ENCODE measurements at places on chromosomes 4 and X.

DNA sequence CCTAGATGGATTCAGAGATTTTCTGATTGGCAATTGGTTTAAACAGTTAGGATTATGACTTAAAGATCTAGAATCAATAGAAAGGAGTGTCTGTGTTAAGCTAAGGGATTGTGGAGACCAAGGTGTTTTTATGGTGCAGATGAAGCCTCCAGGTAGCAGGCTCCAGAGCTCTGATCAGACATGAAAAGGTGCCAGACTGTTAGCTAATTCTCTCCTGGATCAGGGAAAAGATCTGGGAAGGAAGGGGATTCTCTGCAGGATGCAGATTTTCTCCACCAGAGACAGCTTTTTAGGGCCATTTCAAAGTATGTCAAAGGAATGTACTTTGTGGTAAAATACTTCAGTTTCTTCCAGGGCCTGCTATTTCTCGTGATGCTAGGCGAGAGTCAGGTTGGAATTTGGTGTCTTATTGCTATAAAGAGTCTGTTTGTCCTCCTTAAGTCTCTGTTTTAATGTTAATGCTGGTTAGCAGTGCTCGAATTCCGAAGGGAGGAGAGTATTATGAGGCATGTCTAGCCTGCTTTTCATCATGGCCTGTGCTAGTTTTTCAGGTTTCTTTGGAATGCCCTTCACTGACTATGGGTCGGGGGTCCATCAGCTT, 12.0 kb upstream of the GPR78 start:
- H3K36me3 ChIP-seq: no peaks in the 10 kb centered on the region
- peaks cover 3% of the 10 kb centered on the region for H3K27me3 ChIP-seq
- no peak overlapping the region for H3K27ac ChIP-seq
- no peak for DNase-seq
- H3K4me3 ChIP-seq: no peak overlapping the region

GRCh38 chr4:73872316-73873108, 3.3 kb downstream of the CXCL1 start:
- no peak overlapping the region for H3K27ac ChIP-seq
- H3K36me3 ChIP-seq: no peaks in the 10 kb centered on the region
- peaks cover 7% of the 10 kb centered on the region for H3K4me1 ChIP-seq
- no peak overlapping the region for H3K4me3 ChIP-seq
- peaks cover 20% of the 10 kb centered on the region for H3K27me3 ChIP-seq
- DNase-seq: no peak

- H3K27ac ChIP-seq: no peak overlapping the region
- H3K27me3 ChIP-seq: peaks cover 3% of the 10 kb centered on the region
- H3K4me1 ChIP-seq: no peaks in the 10 kb centered on the region
- DNase-seq: no peak
- no peaks in the 10 kb centered on the region for H3K36me3 ChIP-seq
Observed at GRCh38 chr4:54318904-54319303, 89.8 kb downstream of the PDGFRA start.

DNA sequence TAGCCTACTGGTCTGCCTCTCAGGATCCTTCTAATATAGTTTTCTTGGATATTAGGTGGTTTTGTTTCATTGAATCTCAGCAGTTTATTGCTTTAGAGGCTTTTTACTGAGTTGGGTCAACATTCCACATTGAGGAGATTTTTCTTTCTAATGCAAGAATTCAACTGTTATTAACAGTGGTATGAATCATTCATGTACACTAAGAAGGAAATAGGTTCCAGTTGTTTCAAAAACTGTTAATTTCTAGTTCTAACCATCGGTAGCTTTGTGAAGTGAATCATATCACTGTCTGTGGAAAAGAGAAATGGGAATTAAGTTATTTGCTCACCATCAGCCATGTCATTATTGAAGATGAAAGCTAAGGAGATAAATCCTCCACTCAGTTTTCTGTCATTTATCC, 331.5 kb downstream of the RPA4 start:
- no peaks in the 10 kb centered on the region for H3K36me3 ChIP-seq
- H3K27ac ChIP-seq: no peak overlapping the region
- H3K4me3 ChIP-seq: no peak overlapping the region
- H3K4me1 ChIP-seq: no peaks in the 10 kb centered on the region
- DNase-seq: no peak

DNA sequence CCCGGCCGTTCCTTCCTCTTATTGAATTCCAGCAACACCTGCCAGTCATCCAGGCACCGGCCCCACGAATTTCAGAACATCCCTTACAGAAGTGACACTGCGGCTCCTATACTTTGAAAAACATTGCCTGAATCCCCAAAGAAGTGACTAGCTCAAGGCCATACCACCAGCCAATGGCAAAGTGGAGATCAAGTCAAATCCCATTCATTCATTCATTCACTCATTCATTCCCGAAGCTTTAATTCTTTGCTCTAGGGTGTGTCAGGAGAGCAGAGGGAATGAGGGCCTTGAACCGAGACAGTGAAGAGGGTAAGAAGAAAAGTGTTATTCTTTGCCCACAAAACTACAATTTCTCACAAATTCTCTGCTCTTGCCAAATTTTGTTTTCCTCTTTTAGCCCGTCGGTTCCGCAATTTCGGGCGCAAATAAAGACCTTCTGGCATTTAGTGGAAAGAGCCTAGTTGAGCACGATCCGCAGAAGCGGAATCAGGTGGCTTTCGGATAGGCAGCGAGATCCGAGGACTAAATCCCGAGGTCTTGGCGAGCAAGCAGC, 824 bp upstream of the HMGB3 start:
- H3K36me3 ChIP-seq: no peaks in the 10 kb centered on the region
- peaks cover 4% of the 10 kb centered on the region for H3K27me3 ChIP-seq
- H3K4me3 ChIP-seq: peak overlapping the region; percentile 72

Data from naive thymus-derived CD8-positive, alpha-beta T cell (primary cell).